ENCODE measurements at places on chromosomes 3 and 15. TPM values are rescaled to one million over a fixed set of nuclear protein-coding genes. Genes with fewer than 3 reads are reported as not detected.

- peak; percentile 37 for DNase-seq
Measured at GRCh38 chr15:64527263-64527984, 67.0 kb downstream of the ZNF609 start.

GRCh38 chr3:160796813-160797164, 40.8 kb downstream of the PPM1L start:
- DNase-seq: no peak

- no peak for DNase-seq
Measured at GRCh38 chr15:40072216-40072990, 33.4 kb upstream of the SRP14 start.

The NEIL1 gene
- total RNA-seq: 5.8 TPM

DNA sequence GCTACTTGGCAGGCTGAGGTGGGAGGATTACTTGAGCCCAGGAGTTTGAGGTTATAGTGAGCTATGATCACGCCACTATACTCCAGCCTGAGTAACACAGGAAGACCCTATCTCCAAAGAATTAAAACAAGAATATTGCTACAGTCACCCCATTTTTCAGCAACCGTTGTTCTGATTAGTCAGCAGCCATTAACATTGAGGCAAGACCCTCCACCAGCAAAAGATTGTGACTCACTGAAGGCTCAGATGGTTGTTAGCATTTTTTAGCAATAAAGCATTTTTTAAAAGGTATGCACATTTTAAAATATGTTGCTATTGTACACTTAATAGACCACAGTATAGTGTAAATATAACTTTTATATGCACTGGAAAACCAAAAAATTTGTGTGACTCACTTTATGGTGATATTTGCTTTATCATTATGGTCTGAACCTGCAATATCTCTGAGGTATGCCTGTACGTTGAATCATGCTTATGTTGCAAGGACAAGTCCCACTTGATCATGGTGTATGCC, 492.6 kb downstream of the SQOR start:
- DNase-seq: no peak

DNA sequence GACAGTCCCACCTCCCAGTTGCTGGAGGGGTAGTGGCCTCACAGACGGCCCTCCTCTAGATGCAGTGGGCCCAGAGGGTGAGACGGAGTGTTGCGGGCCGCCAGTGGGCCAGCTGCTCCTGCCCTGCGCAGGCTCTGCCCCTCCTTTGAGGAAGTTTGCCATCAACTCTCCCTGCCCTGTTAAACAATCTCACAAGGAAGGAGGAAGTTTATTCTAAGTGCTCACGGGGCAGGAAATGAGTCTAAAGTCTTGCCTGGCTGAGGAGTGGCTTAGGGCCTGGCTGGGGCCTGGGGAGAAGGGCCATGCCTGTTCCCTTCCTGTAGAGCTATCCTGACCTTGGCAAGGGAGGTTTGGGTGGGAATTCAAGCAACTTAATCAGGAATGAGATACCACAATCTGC, at the start of gene FAM3D:
Gene FAM3D (minus strand): TSS at position 92 of the 400 bp plus-strand sequence. CDS start 11,211 bp downstream, outside the sequence.
- no peak for DNase-seq

DNA sequence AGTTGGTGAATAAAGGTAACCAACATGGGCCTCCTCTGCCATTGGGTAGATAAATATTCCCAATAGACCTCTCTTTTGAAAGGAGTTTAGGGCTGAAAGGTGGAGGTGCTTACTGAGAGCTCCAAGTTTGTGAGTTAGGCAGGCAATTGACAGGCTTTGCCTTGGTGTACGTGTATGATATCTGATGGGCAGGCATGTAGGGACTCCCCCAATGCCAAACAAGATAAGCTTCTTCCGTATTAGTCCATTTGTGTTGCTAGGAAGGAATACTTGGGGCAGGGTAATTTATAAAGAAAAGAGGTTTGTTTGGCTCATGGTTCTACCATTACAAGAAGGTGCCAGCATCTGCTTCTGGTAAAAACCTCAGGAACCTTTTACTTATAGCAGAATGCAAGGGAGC, 160.7 kb upstream of the EIF1B start:
- no peak for DNase-seq

The HCN4 gene
- not detected for total RNA-seq

DNA sequence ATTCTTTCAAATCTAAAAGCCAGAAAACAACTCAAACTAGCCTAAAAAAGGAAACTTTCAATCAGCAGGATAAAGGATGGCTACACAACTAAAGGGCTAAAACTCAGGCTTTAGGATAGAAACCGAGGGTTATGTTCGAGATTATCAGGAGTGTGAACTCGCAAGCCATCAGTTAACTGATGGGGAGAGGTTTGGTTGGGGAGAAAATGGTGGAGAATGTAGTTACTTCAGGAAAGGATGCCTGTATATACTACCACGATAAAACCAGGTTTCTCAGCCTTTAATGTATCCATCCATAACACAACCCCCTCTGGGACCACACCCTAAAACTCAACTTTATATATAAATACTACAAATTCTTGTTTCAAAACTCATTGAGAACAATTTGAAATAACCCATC, 22.2 kb downstream of the TRA2B start:
- no peak for DNase-seq

- DNase-seq: peak; percentile 98
Measured at GRCh38 chr3:53269888-53270880, 14.4 kb upstream of the TKT start.

- no peak for DNase-seq
Measured at GRCh38 chr15:51782357-51782896, 31.0 kb downstream of the TMOD2 start.

DNA sequence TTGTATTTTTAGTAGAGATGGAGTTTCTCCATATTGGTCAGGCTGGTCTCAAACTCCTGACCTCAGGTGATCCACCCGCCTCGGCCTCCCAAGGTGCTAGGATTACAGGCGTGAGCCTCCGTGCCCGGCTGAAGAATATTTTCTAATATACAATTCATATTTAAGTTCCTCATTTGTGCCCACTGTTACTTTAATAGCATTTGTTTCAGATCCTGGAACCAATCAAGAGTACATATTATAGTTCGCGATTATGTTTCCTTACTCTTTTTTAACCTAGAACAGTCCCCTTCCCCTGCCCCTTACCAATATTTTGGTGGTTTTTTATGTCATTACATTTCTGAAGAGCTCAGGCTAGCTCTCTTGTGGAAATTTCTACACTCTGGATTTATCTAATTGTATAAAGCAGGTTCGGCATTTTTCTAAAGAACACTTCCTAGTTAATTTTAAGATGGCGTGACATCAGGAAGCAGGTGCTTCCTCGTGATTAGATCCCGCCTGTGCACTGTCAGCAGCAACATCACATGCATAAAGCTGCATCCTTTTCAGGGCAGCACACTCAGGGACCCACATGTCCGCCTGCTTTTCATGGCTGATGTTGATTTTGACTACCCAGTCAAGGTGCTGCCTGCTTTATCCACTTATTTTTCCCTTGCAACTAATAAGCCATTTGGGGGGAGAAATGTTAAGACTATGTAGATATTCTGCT, 88.7 kb upstream of the EPHB3 start:
- DNase-seq: no peak

DNA sequence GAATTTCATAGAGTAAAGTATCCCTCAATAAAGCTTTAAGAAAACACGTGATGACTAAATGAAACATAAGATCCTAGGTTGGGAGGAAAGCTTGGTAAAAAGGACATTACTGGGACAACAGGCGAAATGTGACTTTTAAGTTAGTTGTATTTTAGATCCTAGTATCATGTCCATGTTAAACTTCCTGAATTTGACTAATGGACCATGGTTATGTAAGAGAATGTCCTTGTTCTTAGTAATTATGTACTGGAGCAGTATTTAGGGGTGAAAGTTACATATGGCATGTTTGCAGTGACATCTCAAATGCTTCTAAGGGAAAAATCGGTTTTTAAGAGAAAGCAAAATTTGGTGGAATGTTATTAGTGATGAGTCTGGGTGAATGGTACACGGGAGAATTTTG, 69.6 kb downstream of the IQSEC1 start:
- DNase-seq: no peak

GRCh38 chr3:58924578-58924977, 125.2 kb downstream of the CFAP20DC start:
- DNase-seq: peak; percentile 32

GRCh38 chr15:68423359-68424296, 8.3 kb downstream of the ITGA11 start:
- no peak for DNase-seq

The CTXND1 gene
- not detected for total RNA-seq

DNA sequence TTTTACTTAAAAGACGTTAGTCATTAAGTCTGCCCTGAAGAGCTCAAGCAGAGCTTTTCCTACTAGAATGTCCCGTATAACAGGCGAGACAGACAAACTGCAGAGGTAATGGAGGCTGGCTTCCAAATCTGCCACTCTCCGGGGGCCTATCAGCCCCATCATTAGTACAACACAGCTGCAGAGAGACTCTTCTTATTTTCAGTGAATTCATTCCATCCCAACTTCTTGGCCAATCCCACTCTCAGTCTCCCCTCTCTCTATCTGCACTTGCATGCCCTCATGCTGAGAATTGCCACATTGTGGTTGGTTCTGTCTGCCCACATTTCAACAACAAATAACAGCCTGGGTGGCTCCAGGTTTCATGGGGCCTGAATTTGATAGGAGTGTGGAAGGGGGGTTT, 412.7 kb downstream of the ERC2 start:
- peak; percentile 35 for DNase-seq

GRCh38 chr3:157981819-157982218, 124.4 kb downstream of the SHOX2 start:
- DNase-seq: no peak

- peak; percentile 4 for DNase-seq
Measured at GRCh38 chr3:88807491-88808105, 299.8 kb upstream of the EPHA3 start.

- DNase-seq: no peak
Measured at GRCh38 chr3:34780973-34781372, 858.4 kb upstream of the ARPP21 start.

GRCh38 chr15:49506341-49506740, 83.3 kb downstream of the FGF7 start:
- no peak for DNase-seq

DNA sequence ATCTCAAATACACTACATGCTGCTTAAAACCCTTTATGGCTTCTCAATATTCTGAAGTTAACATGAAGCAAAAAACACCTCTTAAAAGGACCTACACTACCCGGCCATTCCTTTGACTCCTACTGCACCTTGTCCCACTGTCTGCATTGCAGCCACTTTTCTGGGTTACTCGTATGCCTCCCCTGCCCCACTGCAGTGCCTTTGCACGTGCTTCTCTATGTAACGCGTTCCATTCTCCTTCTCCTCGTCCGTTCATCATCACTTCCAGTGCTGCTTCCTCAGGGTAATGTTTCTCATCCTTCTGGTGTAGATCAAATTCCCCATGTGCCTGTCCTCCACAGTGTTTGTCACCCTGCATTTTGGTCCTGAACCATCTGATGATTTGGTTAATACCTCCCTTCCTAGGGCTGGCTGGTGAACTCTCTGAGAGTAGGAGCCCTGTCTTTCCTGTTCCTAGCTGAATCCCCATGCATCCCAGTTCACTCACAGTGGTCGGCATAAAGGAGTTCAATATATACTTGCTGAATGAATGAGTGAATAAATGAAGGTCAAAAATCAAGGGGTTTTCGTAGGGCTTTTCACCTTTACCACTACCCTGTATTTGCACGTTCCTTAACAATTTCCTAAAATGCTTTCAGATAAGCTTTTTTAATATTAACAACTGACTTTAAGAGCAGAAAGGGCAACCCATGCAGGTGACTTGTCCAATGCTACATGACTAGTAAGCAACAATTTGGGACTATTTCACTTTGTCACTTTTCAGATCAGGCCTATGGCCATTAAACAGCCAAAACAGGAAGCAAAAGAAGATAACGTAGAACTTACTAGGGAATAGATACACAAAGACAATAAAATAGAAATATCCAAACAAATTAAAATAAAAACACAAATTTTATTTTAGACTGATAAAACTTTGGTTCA, 2.4 kb upstream of the STT3B start:
- DNase-seq: no peak

The CIAO2A gene
- 46.3 TPM for total RNA-seq

DNA sequence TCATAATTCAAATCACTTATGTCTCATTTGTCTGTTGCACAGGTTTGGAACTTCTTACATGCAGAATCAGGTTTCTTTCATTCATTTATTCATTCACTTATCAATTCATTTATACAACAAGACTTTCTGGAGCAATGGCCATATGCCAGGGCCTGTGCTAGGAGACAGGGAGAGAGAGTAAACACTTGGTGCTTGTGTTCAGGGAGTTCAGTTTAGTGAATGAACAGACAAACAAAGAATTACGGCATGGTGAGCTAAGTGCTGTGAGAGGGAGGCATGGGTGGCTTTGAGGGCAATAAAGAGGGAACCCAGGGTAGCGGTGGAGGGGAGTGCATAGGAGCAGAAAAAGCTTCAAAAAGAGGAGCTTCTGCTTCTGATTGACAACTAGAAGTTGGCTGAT, 8.5 kb upstream of the IREB2 start:
- DNase-seq: no peak

GRCh38 chr3:117047951-117048705, 338.5 kb downstream of the TUSC7 start:
- DNase-seq: no peak

The SENP2 gene
- 47.0 TPM for total RNA-seq

- no peak for DNase-seq
Measured at GRCh38 chr3:45026038-45026437, at the start of gene CLEC3B. Gene CLEC3B, plus strand, starts transcription at chr3:45026303. Its CDS starts 60 bp downstream, at chr3:45026363.

GRCh38 chr3:117540597-117540996, 831.0 kb downstream of the TUSC7 start:
- no peak for DNase-seq

- no peak for DNase-seq
Measured at GRCh38 chr3:10763248-10763620, 52.8 kb upstream of the SLC6A11 start.

DNA sequence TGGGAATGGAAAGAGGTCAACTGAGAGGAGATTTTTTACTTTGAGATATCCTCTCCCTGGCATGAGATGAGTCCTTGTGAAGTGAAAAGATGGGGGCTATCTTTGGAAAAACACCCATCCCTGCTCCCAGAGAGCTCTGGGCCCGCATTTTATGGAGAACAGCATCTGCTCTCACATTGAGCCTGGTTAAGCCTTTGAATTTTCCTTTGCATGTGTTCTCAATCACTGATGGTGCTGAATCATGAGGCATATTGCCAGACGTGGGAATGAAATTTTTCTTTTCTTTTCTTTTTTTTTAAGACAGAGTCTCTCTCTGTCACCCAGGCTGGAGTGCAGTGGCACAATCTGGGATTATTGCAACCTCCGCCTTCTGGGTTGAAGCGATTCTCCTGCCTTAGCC, 24.4 kb downstream of the TMEM45A start:
- DNase-seq: peak; percentile 47

The RTP1 gene
- not detected for total RNA-seq

DNA sequence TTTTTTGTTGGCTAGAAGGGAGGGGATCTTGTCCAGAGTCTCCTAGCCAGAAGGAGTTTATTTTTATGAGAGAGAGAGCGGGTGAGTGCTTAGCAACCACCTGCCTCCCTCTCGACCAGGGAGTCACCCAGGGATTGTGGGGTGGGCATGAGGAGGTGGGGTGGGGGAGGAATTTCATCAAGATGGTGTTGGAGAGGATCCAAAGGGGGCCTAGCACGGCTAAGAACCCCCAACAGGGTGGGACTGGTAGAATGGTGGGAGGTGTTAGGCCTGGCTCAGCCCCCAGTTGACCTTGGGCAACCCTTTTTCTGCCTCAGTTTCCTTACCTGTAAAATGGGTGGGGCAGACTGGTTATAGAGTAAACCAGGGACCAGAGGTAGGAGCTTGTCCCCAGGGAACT, 1.8 kb downstream of the SLC6A6 start:
- no peak for DNase-seq

The PAQR9 gene
- total RNA-seq: not detected

The SERPINI2 gene
- total RNA-seq: not detected

Data from myocyte (in vitro differentiated cells).